ENCODE measurements at places on chromosomes 12 and 14.

GRCh38 chr14:58805605-58806409, 168.0 kb downstream of the DACT1 start:
- DNase-seq, result no peak

GRCh38 chr12:52692254-52692653, 11.1 kb downstream of the KRT77 start:
- no peak for DNase-seq

DNA sequence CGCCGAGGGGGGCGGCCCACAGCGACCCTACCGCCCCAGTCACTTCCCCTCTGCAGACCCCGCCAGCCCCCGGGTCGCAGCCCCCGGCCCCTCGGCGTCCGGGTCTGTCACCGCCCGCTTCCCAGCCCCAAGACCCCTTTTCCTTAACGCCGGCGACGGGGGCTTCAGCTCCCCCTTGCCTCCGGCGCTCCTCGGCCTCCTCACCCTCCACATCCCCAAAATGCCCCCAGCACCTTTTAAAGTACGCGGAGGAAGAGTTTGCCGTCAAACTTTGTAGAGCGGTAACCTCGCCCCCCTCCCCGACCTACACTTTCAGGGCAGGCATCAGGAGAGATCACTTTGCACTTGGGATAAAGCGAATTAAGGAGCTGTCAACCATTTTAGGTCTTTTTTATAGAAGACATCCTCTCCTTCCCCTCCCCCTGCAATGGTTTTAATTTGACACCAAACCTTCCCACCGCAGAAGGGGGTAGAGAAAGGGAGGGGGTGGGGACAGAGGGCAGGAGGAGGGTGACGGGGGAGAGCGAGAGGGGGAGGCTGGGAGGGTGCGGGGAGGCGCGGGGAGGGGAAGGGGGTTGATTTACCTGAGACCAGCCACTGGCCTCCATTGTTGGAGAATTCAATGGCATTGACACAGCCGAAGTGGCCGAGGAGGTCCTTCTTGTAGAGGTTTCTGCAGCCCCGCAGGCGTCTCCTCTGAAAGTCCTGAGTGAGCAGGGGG, 578 bp downstream of the DCAF5 start:
- peak; percentile 35 for DNase-seq

DNA sequence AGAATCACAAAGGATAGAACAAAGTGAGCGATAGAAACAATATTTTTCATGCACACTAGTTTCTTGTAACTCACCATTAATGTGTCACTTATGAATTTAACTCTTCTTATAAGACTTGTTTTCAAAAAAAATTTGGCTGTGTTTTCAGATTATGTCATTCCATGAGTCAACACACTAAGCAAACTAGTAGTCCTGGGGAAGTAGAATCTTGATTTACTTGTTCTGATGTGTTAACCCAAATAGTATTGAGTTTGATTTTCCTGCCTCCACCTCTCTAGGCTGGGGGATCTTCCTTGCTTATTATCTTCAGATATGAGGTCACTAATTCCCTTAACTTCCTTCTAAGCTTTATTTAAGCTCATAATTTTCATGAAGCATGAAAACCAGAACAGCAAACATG, 151.0 kb upstream of the SEL1L start:
- DNase-seq, result no peak

DNA sequence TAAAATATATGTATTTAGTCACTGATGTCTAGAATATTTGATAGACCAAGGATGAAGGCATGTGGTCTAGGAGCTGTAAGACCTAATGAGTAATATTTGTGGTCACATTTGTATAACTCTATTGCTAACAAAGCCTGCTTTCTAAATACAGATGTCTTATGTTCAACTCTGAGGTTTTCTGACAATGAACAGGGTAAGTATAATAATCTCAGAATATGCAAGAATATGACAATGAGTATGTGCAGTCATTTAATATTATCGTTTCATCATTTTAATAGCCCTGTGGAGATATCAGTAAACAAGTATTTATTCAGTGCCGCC, 389.6 kb downstream of the LRIG3 start:
- DNase-seq, result no peak

DNA sequence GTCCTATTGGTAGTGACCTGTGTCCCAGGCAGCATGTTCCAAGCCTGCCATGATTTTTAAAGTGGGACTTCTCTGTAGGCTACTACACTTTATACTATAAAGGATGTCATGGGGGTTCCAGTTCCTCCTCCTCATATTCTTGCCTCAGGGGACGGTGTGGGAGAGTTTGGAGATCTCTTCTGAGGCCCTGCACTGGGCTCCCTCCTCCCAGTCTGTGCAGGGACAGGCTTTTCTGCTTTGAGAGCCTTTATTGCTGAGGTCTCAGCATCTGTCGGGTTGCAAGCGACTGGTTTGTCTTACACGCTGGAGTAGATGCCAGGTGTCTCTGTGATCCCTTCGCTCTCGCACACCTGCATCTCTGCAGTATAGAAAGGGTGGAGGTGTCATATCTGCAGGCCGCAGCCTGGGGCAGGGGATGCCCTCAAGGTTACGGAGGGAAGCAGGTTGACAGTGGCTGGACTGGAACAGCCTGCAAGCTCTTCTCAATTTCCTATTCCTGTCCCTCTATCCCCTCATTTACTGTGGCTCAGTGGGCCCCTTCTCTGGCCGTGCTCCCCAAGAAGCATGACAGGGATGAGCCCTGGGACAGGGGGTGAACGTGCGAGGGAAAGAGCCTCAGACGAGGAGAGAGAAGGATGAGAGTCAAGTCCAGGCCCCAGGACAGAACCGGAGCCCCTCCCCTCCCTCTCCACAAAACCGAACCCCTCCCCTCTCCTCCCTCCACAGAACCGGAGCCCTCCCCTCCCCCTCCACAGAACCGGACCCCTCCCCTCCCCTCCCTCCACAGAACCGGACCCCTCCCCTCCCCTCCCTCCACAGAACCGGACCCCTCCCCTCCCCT, 51.3 kb downstream of the SLC6A12 start:
- DNase-seq, result no peak

DNA sequence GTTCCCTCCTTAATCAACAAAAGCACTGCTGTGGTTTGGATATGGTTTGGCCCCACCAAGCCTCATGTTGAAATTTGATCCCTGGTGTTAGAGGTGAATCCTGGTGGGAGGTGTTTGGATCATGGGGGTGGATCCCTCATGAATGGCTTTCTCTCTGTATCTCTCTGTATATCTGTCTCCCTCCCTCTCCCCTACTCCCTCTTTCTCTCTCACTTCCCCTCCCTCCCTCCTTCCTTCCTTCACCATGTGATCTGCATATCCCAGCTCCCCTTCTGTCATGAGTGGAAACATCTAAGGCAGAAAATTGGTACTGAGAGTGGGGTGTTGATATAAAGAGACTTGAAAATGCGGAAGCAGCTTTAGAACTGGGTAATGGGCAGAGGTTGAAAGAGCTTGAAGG, 5.2 kb downstream of the GSKIP start:
- no peak for DNase-seq

DNA sequence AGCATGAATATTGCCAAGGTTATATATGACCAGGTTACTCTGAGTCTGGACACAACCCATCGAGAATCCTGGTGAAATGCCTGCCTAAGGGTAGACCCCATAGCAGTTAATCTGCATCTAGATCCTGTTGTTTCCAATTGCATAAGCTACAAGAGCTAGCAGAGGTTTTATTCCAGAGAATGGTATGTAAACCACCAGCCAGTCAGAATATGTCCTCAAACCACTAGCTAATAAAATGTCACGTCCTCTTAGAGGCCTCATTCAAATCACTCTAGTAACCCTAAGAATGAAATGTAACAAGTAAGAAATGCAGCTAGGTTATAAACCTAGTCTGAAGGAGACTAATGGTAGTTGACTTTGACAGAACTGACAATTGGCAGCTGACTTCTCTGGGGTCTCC, 9.0 kb upstream of the YLPM1 start:
- no peak for DNase-seq

- no peak for DNase-seq
Observed at GRCh38 chr12:123061441-123062205, 81.1 kb downstream of the ARL6IP4 start.

- no peak for DNase-seq
Observed at GRCh38 chr12:27709932-27710591, 570 bp upstream of the MRPS35 start.

DNA sequence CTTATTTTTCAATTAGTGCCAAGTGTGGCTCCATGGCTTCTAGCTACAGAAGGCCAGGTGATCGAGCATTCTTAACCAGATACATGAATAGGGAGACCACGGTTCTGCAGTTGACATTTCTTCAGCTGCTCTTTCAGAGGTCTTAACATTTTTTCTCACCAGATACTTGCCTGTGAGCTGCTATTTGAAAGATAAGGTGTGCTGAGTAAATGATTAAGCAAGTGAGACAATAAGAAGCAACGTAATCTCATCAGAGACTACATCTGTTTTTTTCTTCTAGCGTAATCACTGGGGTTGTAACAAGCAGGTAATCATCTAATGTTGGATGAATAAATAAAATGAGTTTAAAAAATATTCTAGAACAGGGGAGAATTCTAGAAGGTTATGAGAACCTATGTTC, 912.9 kb downstream of the DIO2 start:
- no peak for DNase-seq

GRCh38 chr12:22412581-22412980, 78.1 kb upstream of the ST8SIA1 start:
- no peak for DNase-seq

GRCh38 chr12:93621986-93622385, 49.5 kb downstream of the SOCS2 start:
- no peak for DNase-seq

GRCh38 chr12:13028825-13029570, 15.2 kb upstream of the FAM234B start:
- no peak for DNase-seq

DNA sequence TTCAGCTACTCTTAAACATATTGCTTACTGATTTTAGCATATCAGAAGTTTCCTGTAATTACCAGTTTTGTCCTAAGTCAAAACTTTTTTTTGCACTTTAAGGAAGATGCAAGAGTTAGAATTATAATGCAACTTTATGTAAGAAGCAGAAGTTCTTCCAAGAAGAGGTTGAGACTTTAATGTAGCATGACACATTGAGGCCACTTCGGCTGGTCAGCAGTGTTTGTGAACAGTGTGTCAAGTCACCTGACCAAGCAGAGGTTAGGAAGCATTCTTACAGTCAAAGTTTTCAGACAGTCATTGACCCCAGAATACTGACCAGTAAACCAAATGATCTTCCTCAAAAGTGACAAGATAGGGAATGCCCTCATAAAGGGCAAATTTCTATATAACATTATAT, 15.2 kb downstream of the FGFR1OP2 start:
- no peak for DNase-seq

DNA sequence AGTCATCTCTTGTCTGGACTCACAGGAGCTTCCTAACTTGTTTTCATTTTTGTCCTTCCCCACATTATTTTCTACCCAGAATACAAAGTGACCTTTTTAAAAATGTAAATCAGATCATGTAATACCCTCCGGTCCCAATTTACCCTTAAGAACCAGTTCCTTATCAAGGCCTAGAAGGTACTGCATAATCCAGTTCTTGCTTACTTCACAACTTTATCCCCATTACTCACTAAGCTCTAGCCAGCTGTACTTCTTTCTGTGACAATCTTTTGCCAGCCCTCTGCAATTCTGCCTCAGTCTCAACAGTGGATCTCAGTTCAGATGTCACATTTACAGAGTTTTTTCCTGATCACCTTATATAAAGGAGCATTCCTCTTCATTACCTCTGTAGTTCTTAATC, 11.6 kb downstream of the RAP1B start:
- DNase-seq, result no peak

DNA sequence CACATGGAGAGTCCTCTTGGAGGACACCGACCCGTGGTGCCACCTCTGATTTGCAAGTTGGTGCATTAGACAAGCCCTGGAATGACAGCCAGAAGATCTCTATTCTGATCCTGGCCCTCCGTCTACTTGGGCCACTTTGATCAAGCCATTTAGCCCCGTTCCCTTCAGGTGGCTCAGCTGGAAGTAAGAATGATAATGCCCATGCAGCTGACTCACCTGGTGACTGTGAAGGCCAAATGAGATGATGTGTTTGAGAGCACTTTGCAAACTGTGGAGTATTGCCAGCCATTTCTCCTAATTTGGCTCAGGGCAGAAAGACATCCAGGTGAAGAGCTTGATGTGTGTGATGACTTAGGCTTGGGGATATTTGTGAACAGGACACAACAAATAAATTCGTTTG, 165.9 kb downstream of the ETV6 start:
- DNase-seq, result no peak

GRCh38 chr12:62697893-62698292, 231.3 kb downstream of the MON2 start:
- no peak for DNase-seq

DNA sequence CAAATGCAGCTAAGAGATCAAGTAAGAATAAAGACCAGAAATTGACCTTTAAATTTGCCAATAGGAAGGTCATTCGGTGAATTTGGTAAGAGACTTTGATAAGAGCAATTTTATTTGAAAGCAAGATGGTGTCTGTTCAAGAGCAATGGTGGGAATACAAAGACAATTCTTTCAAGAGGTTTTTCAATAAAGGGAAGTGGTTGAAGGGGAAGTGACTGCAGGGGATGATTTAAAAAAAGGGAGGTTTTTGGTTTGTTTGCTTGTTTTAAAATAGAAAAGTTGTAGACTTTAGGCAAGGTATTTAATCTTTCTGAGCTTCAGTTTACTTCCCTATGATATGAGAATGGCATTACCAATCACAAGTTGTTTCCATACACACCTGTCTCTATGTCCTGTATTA, 4.3 kb upstream of the APPL2 start:
- no peak for DNase-seq

- no peak for DNase-seq
Observed at GRCh38 chr12:120361506-120362208, 7.3 kb downstream of the MSI1 start.

- DNase-seq, result no peak
Observed at GRCh38 chr12:105783983-105784947, 354.5 kb downstream of the NUAK1 start.

DNA sequence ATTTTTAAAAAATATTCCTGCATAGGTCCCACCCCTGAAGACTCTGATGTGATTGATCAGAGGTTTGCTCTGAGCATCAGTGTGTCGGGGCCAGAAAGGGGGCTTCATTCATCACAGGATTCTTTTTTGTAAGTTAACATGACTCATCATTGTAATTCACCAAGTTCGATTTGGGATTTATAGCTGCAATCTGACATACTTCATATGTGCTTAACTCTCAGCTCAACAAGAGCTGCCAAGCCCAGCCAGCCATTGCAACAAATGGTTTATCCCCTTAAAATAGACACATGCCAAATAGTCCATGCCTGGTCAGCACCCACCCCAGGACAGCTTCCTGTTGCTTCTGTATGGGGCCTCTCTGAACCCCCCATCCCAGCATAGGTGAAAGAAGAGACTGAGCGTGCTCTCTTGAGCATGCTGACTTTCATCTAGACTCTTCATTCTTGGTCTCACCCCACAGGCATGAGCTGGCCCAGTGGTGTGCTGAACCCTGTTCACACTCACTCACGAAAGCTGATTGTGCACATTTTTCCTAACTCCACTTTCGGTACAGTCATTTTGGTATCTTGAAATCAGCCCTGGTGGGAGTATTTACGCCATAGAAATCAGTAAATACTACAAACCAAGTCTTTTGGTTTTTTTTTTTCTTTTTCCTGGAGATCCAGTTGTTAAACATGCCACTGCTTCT, 101.4 kb downstream of the STAB2 start:
- DNase-seq, result no peak

- no peak for DNase-seq
Observed at GRCh38 chr14:55846826-55847446, 266.9 kb downstream of the KTN1 start.
